ENCODE measurements at places on chromosomes 11 and 22.
A peak's percentile ranks its signal among the peaks of the same experiment; 100 is the strongest.

DNA sequence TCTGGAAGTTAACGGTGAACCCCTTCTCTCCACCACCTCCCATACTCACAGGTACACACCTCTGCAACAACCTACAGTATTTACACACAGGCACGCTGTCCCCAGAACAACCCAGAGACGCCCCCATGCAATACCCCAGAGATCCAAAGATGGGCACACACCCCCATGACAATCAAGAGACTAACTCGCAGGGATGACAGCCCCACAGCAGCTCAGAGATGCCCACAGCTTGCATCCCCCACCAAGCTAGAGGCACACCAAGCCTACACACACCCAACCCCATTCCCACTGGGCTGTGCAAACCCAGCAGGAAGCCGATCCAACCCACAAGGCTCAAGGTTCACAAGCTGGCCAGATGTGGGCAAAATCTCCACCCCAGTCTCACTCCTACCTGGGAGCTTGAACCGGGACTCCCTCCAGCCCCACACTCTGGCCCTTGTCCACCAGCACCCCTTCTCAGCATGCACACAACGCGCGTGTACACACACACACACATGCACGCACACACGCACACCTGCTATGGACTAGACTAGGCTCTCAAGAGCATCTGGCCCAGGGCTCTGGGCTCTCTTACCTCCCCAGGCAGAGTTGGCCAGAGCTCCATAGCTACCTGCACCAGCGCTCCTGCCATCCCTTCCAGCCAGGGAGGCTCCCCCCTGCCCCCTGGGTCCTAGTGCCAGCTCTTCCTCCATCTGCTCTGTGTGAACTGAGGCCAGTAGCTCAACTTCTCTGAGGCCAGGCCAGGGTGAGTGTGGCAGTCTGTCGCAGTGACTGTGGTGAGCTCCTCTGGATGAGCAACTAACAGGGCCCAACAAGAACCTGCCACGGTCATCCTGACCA lies 11.5 kb downstream of the STARD10 start:
- DNase-seq, result peak; percentile 67

GRCh38 chr11:86957976-86958646 lies 2.9 kb upstream of the FZD4 start:
- no peak for DNase-seq

- DNase-seq, result peak; percentile 56
These were observed 62.7 kb downstream of the CD82 start for GRCh38 chr11:44627911-44628729.

GRCh38 chr11:1830322-1831223 lies 4.2 kb upstream of the SYT8 start:
- DNase-seq, result peak; percentile 81

DNA sequence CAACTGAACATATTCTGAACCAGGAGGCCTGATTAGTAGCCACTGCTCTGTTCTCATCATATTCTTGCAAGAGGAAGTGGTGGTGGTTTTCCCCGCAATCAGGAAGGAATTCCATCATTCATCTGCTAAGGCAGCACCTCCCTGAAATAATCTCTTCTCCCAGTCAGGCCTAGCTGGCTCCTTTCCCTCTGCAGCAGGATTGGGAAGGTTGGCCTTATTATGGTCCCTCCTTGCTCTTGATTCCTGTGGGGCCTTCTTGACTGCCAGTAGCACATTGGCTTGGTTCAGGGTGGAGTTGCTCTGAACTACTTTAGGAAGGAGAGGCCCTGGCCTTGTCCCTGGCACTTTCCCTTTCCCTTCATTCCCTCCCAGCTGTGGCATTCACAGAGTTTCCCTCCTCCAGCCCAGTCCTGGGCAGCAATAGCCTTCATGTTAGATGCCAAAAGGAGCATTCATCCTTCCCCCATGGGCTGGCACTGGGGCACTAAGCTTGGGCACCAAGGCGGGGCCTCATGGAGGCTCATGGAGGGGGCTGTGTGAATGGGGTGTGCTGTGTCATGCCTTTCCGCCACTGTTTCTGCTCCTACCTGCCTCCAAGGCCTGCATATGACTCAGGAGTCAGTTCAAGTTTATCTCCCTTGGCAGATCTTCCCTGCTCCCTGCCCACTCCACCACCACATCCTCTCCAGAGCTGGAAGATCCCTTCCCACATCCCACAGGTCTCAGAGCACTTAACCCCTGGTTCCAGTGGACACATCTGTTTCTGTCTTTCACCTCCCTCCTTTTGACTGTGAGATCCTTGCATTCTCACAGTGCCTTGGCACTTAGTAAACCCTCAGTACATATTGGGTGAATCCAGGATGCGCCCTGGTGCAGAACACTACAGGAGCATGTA lies 27.6 kb upstream of the CD44 start:
- DNase-seq, result peak; percentile 65

DNA sequence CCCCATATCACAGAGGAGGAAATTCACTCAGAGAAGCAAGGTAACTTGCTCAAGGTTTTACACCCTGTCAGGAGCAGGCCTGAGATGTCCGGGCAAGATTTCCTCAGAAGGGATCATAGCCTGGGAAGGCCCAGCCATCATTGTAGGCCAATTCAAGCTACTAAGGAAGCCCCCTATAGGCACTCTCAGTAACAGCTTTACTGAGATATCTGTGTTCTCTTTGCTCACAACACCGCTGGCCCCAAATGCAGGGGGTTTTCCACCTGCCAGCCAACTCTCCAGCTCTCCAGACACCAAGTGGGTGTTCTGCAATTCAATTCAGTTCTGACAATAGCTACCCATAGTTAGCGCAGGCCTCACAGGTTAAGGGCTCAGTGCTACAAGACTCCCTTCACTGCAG lies 84.0 kb downstream of the SLC36A4 start:
- no peak for DNase-seq

GRCh38 chr11:63855975-63856374 lies 17.1 kb downstream of the MARK2 start:
- DNase-seq, result no peak

DNA sequence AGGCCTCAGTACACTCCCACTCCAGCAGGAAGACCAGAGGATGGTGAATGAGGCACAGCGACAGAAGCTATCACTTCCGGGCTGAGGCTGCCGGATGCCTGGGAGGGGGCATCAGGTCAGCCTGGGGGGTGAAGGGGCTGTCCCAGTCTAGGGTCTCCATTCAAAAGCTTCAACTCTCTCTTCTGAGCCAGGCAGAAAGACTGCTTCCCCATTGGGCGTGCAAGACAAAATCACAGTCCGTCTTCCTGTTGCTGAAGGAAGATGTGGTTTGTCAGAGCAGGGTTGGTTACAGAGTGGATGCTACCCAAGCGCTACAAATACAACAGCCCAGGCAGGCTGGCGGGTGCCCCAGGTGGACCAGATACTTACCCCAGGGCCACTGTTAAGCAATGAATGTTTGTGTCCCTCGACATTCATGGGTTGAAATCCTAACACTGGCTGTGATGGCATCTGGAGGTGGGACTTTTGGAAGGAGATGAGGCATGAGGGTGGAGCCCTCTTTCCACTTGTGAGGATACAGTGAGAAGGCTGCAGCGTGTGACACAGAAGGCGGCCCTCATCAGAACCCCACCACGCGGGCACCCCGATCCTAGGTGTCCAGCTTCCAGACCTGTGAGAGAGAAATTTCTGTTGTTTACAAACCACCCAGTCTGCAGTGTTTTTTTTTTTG lies 12.0 kb downstream of the UPK3A start:
- DNase-seq, result no peak

- no peak for DNase-seq
These were observed 1.1 kb upstream of the CNTN5 start for GRCh38 chr11:99019696-99020095.

GRCh38 chr11:727281-727701 lies 20.0 kb upstream of the TALDO1 start:
- no peak for DNase-seq

DNA sequence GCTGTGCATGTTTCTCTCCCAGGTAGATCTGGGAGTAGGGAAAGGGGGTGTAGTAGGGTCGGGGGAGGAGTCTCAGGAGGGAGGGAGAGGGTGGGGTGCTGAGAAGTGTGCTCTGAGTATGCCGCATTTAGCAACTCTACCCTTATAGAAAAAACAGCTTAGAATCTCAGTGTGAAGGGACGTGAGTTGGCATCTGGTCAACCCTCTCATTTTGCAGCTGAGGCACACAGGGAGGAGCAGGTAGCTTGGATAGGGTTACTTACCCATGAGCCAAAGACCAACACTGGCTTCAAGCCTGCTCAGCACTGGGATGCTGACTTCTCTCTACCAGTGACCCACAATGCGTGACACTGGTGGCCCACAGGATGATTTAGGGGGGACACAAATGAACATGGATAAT lies 95.9 kb downstream of the FBXO7 start:
- DNase-seq, result no peak

GRCh38 chr11:83034673-83035014 lies 37.1 kb downstream of the RAB30 start:
- DNase-seq, result no peak

- DNase-seq, result no peak
These were observed 3.2 kb downstream of the PRDM10 start for GRCh38 chr11:129999407-129999806.

DNA sequence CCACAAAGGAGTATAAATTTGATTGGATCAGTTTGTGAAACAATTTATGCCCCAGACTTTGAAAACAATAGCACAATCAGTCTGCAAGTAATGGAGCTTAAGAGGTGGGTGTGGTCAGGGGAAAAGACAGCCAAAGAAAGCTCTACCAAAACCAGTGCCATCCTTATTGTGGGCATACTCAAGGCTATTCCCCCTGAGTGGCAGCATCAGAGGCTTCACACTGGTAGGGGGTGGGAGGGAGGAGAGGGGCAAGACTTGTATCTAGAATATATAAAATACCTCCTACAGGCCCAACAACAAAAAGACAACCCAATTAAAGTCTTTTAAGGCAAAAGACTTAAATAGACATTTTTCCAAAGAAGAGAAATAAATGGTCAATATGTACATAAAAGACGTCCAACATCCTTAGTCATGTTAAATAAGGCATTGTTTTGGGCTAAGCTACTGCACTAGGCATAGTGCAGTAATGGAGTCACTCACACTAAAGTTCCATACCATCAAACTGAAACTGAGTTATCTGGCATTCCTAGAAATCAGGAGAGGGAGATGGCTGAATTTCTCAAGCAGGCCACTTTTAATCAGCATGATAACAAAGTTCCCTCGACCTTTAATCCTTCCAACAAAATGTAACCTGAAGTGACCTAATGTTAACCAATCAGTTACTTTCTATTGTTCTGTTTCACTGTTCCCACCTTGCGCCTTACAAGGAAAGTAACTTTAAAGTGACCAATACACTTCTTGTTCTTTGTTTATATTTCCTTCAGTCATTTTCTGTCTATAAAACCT lies 24.8 kb downstream of the NARS2 start:
- DNase-seq, result no peak

DNA sequence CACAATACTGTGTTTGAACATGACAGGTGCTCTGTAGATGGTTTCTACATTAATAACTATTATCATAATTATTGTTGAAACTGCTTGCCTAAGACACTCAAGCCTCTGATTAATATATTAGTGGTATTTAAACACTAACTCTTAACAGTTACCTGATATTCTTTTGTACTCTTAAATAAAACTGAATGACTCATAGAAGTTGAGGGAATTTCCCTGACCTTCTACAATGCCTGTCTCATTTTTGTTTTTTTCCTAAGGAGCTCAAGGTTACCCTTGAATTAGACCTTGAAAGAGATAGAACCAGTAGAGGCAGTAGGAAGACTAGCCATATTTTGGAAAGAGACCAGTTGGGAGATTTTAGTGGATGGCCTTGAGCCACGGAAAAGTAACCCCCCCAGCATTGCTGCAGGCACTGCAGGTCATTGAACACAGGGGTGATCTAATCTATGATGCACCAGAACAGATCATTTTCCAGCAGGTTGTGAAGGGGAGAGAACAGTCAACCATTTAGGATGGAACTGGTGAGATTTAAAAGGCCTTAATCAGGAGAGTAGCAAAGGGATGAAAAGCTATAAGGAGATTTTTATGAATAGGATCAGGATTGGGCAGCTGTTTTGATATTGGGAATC lies 148.3 kb downstream of the PGR start:
- no peak for DNase-seq

DNA sequence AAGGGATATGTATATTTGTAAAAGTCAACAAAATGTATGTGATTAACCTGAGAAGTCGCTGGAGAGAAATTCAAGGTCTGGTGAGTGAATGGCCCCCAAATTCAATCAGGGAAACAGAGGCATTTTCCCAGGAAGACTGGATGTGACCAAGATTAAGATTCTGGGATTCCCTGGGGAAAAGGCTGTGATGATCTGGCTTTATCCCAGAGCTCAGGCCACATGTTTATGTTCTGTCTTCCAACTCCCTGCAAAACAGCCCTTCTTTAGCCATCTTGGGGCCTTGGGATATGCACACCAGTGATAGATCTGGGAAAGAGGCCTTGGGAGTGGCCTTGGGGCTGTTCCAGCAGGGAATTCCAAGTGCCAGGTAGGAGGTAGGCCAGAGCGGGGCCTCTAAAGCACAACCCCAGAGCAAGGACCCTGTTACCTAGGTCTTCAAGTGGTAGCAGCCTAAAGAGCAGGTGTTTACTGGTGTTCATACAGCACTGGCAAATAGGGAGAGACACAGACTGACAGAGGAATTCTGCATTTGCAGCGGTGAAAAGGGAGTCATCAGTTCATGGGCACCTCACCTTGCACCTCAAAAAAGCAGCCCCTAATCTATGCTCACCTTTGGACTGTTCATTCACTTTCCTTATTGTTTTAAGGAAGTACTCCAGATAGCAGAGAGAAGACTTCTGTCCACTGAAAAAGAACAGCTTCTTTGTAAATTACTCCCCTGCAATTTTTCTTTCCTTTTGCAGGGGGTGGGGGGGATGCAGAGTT lies 312.4 kb downstream of the BUD13 start:
- DNase-seq, result no peak

DNA sequence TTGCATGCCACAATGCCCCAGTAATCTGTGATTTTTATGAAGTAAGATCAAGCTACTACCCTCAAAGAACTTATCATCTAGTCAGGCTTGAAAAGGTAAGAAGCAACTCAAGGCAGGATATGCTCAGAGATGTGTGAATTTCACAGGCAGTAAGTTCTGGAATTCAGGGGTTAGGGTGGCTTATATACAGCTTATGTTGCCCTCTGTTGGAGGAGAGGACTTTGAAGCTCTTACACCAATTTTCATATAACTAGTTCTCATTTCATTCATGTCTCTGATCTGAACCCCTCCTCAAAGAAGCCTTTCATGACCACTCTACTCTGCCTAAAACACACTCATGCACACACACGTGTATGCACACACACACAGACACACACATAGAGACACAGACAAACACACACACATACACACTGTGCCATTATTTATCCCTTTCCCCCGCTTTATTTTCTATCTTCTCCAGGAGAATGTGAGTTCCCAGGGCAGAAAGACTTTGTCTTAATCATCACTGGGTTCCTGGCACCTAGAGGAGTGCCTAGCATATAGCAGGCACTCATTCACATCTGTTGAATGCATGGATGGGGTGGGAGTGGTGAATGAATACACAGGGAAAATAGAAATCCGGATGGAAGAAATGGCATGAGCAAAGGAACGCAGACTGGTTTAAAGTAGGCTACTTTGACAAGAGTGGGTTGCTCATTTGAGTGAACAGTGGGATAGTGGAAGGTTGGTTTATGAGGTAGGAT lies 220.7 kb upstream of the ZBED5 start:
- DNase-seq, result no peak

All from islet precursor cell (in vitro differentiated cells).